NCI-H1417 (cell line): ENCODE measurements at places on chromosomes 12 and 14.
A peak's percentile ranks its signal among the peaks of the same experiment; 100 is the strongest.

DNA sequence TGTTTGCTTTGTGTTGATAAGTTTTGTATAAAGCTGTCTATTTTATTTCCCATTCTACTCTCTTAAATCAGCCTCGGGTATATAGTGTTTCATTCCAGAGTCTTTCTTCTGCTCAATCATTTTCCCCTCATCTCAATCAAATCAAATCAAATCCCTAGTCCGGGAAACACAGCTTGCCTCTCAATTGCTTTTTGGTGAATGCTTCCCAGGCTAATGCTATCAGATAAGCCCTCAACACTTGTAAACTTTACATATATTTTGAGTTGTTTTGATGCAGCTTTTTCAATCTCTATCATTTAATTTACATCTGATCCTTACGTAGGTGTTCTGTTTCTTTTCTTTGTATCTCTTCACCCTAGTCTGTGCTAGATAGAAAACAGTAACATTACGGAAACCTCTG lies 416.7 kb upstream of the PDE3A start:
- no peak for DNase-seq

DNA sequence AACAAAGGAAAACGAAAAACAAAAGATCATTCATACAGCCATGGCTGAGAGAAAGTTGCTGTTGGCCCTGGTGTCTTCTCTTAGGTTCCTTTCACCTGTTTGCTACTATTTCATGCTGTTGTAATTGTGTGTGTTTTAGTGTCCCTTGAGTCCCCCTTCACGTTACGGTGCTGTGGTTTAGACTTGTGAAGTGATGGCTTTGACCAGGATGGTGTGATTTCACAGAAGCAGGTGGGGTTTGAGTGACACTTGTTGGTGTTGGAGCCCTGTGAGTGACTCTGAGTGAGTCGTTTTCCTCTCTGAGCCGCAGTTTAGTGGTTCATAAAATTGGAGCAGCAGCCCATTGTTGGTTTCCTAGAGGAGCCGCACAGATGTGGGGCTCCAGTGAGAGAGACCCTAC lies 635.4 kb downstream of the VRK1 start:
- peak; percentile 19 for DNase-seq

DNA sequence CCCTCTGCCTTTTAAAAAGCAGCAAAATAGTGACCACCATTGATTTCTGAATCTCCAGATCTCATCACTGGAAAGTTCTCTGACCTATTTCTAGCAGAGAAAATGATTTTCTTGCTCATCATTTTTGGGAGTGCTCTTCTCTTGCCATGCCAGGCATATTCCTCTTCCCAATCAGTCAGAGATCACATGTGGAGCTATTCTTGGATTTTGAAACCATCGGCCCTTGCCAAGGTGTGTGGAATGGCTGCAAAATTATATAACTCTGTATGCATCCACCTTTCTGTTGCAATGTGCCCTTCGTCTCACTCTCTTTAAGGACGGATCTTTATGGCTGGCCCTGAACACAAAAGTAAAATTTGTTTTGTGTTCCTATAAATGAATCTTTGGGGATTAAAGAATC lies 25.5 kb upstream of the LDHB start:
- DNase-seq, result no peak

DNA sequence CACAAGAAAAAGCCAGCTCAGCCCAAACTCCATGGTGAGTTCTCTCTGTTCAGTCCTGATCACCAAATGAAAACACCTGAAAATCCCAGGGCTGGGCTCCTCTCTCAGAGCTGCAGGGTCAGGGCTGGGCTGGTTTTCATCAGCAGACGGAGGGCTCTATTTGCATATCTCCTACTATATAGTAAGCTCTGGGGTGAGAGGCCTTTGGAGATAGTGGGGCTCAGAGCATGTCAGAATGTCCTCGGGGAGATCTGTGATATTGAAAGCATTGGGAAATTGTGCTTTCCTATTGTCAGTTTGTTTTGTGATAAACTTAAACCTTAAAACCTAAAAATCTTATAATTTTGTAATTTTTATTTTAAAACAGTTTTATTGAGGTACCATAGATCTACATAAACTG lies 742.6 kb downstream of the TMEM121 start:
- DNase-seq, result no peak

DNA sequence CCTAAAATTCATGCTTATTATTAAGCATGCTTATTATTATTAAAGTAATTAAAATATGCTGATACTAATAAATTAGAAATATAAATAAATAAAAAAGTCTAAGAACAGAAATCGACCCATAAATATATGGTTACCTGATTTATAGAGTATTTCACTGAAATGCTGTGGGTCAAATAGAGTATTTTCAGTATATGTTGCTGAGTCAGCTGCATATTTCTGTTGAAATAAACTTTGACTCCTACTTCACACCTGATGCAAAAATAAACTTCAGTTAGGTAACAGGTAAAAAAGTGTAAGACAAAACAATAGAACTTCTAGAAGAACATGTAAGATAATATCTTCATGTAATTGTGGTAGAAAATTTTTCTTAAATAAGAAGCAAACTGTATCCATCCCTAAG lies 967.9 kb downstream of the TRHDE start:
- no peak for DNase-seq

GRCh38 chr14:94926176-94926575 lies 156.3 kb upstream of the GSC start:
- no peak for DNase-seq

DNA sequence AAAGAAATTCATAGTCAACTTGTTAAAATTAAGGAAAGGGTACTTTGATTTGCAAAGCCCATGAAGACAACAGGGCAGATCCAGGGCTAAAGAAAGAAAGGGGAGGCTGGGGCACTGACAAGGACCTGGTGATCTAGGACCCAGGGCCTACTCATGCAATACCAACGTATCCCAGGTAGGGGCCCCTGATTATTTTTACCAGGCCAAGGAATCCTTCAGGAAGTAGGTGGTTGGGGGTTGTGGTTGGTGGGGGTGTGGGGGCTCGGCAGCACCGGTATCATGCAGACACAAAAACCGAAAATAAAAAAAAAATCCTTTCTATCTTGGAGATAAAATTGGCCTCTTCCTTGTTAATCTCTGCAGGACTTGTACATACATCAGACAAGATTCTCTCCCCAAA lies 47.5 kb downstream of the GSC start:
- DNase-seq, result no peak

- DNase-seq, result no peak
Measured at GRCh38 chr12:97397008-97397407, 65.6 kb upstream of the RMST start.
